Kidney epithelial cell (primary cell): ENCODE measurements at places on chromosomes 7 and 10.

DNA sequence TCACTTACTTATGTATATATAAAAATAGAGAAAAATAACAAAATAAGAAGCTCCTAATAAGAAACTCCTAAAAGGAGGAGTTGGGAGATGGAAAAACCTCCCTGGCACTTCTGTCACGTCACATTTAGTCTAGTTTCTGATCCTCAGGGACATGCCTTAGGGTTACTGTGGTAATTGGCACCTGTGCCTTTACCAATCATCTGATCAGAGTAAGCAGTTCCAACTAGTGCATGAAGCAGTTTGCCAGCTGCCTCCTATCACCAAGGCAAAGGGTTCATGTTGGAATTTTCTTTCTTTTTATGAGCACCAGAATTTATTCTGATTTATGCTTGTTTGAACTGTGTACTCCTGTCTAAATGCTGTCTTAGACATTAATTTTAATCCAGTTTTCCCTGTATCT lies 49.9 kb downstream of the ARL4A start:
- DNase-seq, result no peak

DNA sequence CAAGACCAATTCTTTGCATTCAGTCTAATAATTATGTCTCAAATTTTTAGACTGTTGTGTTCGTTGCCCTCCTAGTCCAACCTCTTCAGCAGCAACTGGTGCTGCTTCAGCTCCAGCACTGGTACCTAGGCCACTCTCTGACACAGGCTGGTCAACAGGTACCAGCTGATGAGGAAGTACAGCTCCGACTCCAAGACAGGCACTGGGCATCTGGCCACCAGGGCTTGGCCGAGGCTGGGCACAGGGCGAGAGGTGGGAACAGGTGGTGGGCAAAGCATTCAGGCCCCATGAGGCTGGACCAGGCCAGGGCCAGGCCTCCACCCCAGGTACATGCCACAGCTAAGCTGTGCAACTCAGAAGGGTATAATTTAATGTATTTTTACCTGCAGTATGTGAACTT lies 151.5 kb upstream of the AGR3 start:
- DNase-seq, result no peak

- no peak for DNase-seq
Measured at GRCh38 chr10:113261611-113262091, 291.2 kb upstream of the HABP2 start.

GRCh38 chr10:59464483-59464882 lies 102.1 kb upstream of the FAM13C start:
- no peak for DNase-seq

- DNase-seq, result no peak
Measured at GRCh38 chr7:16660702-16661464, 14.9 kb downstream of the BZW2 start.

DNA sequence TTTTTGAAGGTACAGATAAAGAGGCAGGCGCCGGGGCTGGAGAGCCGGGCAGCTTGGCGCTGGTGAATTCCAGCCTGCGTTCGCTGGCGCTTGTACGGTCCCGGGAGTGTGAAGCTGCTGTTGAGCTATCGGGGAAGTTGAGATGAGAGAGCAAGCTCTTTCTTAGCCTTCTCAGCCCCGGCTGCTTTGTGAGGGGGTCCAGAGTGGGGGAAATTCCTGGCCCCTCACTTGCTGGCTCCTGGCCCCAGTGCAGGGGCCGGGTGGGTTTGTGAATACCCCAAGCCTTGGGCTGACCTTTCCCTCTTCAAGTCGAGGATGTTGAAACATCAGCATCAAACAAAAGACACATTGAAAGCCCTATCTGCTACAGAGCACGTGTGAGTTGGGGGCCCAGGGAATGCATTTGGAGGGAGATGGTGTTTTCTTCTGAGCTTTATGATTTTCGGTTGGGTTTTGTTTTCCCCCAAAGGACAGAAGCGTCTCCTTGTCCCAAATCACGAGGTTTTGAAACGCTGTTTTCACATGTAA lies 2.7 kb downstream of the ZMIZ1 start:
- no peak for DNase-seq

GRCh38 chr10:43396061-43396927 lies 12.7 kb downstream of the HNRNPF start:
- no peak for DNase-seq

- no peak for DNase-seq
Measured at GRCh38 chr7:94109556-94109955, 105.4 kb upstream of the BET1 start.

GRCh38 chr10:1594372-1595241 lies 142.7 kb downstream of the ADARB2 start:
- no peak for DNase-seq

DNA sequence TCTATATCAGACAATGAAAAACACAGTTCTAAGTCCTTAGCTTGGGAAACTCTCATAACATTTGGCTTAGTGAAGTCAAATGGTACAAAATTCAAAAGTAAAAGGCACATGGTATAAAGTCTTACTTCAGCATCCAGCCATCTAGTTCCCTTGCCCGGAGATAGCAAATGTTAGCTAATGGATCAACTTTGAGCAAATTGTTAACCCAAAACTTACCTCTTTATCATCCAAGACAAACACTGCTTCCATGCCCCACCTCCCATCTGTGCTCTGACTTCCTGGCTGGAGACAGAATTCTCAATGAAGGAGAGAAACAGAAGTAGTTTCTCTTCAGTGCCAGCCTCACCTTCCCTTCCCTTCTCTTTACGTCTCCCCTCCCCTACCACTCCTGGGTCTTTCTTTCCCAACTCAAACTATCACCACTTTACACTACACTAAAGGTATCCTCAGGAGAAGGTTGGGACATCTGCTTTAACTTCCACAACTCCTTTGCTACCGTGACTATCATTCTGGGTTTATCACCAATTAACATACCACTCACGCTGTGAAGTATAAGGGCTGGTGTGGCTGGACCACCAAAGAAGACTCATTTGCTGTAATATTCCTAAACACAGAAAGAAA lies 21.2 kb upstream of the ZNRF2 start:
- DNase-seq, result no peak

GRCh38 chr10:119750391-119751230 lies 24.8 kb downstream of the INPP5F start:
- peak; percentile 32 for DNase-seq

DNA sequence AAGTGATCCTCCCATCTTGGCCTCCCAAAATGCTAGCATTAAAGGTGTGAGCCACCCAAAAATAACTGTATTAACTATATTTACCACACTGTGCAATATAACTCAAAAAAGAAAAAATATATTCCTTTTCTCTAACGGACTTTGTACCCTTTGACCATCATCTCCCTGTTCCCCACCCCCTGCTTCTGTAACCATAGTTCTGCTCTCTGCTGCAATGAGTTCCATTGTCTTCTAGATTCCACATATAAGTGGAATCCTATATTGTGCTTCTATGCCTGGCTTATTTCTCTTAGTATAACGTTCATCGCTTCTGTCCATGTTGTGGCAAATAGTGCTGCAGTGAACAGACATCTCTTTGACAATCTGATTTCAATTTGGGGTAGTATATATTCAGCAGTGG lies 4.2 kb downstream of the TMEM248 start:
- no peak for DNase-seq

DNA sequence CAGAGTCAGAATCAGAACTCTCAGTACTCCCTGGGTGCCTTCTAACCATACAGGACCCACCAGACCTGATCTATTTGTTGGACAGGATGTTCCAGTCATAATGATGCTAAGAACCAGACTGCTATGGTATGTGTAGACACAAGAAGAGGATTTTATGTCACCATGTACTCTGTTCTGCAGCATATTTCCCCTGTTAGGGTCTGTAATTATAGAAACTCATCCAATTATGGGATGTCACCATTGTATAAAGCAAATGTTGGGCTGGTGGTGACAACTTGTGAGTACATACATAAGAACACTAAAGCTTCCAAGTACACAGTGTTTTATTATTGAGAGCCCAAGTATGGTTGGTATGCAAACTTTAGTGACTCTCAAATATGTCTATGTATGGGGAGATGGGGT lies 67.1 kb upstream of the AGBL3 start:
- no peak for DNase-seq

DNA sequence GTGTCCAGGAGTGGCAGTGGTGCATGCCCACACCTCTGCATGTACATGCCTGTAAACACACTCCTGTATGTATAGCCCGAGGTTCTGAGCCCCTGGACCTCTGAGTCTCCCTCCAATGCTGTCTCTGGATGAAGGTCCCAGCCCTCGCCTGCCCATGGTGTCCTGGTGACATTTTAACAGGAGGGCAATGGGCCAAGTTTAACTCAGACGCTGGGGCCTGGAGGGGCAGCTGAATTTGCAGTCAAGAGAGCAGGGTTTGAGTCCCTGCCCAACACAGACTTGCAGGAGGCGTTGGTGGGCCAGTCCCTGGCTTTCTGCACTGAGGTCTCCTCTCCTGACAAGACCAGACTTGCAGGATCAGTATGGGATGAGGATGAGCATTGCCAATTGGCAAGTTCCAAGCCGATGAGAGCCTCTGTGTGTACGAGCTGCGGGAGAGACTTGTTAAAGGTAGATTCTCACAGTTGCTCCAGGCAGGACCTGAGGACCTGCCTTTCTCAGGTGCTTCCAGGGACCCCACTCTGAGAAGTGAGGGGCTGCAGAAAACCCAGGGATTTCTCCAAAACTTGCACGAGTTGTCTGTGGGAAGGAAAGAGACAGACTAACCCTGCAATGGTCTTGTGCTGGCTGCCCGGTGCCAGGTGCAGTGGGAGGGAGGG lies 141.9 kb downstream of the ELFN1 start:
- no peak for DNase-seq

- no peak for DNase-seq
Measured at GRCh38 chr7:130423501-130424037, 17.2 kb downstream of the CEP41 start.

- no peak for DNase-seq
Measured at GRCh38 chr7:35757574-35757973, 43.3 kb upstream of the SEPTIN7 start.

DNA sequence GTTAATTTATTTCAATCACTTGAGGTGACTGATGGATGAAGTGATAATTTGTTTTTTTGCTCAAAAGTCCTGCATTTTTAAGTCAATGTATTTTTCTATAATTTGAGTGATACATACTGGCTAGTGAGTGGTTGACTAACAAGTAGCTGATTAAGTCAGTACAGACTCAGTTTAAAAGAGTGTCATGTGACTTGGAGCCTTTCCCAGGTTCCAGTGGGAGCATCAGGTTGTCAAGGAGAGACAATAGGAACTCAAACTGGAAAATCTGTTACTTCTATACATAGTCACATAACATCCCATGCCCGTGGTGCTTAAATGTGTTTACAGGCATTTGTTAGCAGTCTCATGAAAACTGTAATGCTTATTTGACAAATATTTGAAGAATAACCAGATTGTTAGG lies 154.7 kb downstream of the ANK3 start:
- peak; percentile 9 for DNase-seq

DNA sequence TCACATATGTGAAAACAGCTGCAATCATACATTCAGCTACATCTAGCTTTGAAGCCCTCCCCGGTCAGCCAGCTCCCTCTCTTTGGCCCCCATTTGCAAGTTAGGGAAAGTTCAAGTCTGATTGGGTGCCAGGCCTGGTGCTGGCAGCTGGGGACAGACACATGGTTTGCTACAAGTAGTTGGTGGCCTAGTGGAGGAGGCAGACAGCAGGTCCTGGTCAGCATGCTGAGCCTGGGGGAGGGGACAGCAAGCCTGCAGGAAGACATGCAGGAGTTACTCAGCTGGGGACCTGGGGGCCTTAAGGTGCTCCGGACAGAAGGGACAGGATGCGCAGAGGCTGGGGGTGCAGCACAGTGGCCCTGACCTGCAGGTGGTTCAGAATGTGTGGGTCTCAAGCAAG lies 956.9 kb upstream of the ZNF722 start:
- DNase-seq, result no peak

- no peak for DNase-seq
Measured at GRCh38 chr7:81367326-81367931, 402.4 kb downstream of the HGF start.

DNA sequence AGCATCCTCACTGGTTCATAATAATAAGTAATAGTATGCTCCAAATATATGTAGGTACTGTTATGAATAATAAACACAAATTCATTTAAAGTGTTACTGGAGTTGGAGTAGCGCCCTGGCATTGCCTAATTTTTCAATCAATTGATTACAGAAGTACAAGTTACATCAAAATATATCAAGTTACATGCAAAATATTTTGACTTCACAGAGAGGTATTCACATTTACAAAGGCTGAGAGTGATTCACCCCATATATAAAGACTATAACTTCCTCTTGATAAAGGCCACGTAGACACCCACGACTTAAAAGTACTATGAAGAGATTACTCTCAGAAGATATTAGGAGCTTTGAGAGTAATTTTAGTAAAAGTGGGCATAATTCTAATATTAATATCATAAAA lies 13.6 kb upstream of the COL17A1 start:
- DNase-seq, result no peak

DNA sequence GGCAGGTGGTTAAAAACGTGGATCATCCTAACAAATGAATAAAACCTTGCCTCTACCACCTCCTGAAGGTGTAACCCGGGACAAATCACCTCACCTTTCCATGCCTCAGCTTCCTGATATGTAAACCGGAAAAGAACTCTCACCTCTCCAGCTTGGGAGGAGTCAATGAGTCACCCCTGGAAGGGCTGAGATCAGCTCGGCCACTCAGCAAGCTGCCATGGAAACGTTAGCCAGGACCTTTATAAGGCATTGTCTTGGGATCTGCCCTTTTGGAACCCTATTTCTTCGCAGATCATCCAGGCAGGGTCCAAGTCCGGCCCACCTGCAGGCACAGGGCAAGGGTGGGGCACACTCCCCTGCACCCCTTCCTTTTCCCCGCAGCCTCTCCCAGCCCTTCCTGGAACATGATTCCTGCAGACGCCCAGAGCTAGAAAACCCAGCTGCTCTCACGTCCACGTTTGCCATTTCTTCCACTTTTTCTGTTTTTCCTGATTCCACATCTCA lies 81.6 kb upstream of the PFKP start:
- peak; percentile 81 for DNase-seq

DNA sequence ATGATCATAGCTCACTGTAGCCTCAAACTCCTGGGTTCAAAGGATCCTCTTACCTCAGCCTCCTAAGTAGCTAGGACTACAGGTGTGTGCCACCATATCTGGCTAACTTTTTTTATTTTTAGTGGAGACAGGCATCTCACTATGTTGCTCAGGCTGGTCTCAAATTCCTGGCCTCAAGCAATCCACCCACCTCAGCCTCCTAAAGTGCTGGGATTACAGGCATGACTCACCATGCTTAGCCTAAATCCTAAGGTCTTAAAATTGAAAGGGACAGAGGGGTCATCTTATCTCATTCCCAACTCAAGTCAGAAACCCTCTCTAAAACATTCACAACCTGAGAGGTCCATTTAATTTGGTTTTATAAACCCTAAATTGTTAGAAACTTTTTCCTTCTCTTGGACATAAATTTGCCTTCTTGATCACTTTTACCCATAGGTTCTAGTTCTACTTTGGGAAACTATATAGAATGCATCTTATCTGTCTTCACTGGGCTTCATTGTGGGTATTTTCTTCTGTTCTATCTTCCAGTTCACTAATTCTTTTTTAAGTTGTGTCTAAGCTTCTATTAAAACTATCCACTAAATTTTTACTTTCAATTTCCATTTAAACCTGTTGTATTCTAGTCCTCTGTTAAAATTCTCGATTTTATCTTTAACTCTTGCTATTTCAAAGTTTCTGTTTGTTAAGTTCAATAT lies 183.4 kb upstream of the KAT6B start:
- no peak for DNase-seq

GRCh38 chr10:60719721-60720120 lies 58.6 kb upstream of the CDK1 start:
- no peak for DNase-seq
